Renal pelvis (tissue), 12 donors: ENCODE measurements at places on chromosomes 3 and 15.

DNA sequence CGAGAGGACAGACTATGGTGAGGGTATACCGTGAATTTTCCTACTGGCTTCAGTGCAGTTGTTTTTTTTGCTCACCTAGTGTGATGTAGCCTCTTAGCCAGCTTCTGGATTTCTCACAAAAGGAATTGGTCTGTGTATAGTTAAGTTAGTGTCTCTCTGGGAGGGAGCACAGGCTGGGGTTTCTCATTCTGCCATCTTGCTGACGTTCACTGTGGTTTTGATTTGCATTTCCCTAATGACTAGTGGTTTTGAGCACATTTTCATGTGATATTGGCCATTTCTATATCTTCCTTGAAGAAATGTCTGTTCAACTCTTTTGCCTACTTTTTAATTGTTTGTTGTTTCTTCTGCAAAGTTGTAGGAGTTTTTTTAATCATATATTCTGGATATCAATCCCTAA lies 2.2 kb upstream of the CD86 start:
- no peak for DNase-seq

- no peak for DNase-seq
Measured at GRCh38 chr3:129028866-129029265, 27.8 kb downstream of the EFCC1 start.

DNA sequence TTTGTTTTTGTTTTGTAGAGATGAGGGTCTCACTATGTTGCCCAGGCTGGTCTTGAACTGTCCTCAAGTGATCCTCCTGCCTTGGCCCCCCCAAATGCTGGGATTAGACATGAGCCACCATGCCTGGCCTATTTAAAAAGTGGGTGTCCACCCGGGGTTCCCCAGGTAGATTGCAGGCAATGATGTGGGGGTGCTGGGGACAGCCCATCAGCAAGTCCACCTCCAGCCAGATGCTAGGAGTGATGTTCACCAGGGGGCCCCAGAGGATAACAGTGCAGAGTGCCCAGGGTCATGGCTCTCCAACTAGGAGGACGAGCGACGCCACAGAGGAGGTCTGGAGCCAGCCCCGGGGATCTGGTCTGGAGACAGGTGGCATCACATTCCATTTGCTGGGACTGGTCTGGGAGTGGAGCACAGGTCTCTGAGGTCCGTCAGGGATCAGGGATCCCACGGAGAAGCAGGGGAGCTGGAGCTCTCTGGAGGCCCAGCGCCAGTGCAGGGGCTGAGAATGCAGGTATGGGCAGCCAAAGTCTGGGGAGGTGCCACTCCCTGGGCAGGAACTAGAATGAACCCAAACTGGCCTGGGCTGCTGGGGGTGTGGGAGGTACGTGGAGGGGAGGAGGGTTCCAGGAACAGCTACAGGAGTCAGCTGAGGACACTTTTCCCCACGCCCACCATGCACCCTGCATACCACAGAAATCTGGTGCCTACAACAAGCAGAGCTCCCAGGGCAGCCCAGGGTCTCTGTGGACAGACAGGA lies 51.2 kb upstream of the PCSK6 start:
- no peak for DNase-seq

DNA sequence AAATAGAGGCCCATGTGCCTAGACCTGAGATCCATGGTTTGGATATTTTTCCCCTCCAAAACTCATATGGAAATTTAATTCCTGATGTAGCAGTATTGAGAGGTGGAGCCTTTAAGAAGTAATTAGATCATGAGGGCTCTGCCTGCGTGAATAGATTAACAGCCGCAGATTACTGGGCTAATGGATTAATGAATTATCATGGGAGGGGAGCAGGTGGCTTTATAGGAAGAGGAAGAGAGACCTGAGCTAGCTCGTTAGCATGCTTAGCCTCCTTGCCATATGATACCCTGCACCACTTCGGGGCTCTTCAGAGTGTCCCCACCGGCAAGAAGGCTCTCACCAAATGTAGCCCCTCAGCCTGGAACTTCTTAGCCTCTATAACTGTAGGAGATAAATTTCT lies 15.8 kb downstream of the ARHGEF26 start:
- no peak for DNase-seq

DNA sequence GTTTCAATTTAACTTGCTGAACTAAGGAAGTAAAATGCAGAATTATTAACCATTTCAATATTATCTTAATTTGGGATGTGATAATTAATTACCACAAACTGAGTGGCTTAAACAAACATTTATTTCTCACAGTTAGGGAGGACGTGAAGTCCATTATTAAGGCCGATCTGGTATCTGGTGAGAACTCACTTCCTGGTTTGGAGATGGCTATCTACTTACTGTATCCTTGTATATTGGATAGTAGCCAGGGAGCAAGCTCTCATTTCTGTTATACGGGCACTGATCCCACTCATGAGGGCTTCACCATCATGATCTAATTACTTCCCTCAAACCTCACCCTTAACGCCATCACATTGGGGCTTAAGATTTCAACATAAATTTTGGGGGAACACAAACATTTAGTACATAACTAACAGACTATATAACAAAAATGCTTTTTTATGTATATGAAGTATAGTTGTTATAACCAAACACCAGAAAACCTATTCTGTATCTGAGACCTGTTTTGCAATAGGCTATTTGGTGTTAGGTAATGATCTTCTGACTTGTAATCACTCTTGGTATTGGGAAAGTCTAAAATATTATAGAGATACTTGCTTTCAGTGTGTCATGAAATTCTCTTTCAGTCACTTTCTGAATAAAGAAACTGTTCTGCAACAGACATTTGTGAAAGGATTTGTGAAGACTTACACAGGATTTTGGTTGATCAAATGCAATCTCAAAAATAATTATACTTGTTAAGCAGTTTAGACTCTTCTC lies 4.7 kb upstream of the KPNA4 start:
- DNase-seq = no peak

DNA sequence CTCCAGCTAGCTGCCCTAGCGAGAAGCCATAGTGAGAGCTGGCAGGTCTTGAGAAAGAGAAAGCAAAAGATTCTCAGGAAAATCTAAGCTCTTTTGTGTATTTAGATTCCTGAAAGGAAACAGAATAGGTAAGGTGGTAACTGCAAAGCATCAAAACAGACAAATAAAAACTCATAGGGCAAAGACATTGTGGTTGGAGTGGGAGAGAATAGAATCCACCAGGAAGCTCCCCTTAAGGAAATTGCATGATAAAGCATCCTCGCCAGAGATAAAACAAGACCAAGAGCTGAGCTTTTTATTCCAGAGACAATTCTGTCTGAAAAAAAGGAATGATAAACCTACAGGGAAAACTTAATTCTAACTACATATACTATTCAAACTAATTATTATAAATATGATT lies 232.6 kb downstream of the SI start:
- no peak for DNase-seq

DNA sequence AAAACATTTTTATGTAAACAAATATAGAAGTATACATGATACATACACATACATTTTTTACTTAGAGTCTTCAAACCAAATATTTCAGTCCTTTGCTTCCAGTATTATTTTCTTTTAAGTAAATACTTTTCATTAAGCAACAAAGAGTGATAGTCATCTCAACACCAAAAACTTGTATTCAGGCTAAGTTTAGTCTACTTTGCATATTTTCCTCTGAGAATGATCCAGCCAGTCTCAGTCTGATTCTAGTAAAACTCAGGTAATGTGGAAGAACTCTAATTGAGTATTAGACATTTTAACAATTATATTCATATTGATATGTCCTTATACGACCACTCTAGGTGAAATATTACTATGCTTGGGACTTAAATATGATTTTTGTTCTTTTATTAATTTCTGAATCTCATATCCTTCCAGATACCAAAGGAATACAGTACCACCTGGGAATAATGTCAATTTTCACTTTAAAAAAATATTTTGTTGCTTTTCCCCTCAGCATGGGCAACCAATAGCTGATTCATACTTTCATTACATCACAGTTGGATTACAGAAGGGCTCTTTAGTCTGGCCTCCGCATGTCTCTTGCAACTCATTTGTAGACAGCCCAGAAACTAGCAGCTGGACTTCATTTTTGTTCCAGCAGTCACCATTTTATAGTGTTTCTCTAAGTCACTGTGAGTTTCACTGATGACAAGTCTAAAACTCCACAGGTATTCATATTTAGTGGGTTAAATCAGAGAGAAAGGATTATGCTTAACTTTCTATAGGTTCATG lies 390.4 kb downstream of the ZBTB20 start:
- no peak for DNase-seq

DNA sequence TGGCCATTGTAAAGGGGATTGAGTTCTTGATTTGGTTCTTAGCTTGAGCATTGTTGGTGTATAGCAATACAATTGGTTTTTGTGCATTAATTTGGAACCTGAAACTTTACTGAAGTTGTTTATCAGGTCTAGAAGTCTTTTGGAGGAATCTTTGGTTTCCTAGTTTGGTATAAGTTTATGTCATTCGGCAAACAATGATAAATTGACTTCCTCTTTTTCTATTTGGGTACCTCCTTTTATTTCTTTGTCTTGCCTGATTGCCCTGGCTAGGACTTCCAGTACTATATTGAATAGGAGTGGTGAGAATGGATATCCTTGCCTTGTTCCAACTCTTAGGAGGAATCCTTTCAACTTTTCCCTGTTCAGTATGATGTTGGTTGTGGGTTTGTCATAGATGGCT lies 32.1 kb downstream of the SPESP1 start:
- no peak for DNase-seq

DNA sequence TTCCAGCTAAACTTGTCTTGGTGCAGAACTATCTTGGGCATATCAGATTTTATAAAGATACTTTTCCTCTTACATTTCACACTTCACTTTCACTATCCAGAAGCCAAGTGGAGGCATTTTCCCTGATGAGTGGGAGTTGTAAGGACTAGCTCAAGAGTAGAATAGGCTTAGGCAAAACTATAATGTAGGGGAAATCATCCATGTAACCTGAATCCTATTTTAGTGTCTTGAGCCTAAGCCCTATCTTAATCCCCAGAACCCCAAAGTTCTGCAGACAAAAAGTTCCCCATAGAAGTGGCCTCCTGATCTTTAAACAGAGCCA lies 42.2 kb upstream of the CD47 start:
- no peak for DNase-seq

GRCh38 chr15:101361418-101361817 lies 66.4 kb upstream of the SNRPA1 start:
- DNase-seq = no peak

GRCh38 chr3:194205675-194206133 lies 69.8 kb downstream of the HES1 start:
- no peak for DNase-seq

GRCh38 chr3:189664311-189664710 lies 33.1 kb downstream of the TP63 start:
- DNase-seq = no peak

- DNase-seq = no peak
Measured at GRCh38 chr15:96270581-96271172, 59.8 kb upstream of the NR2F2 start.

- DNase-seq = no peak
Measured at GRCh38 chr15:41006479-41006878, 53.2 kb downstream of the CHAC1 start.

GRCh38 chr15:43408789-43409188 lies 37.9 kb downstream of the TUBGCP4 start:
- no peak for DNase-seq

GRCh38 chr3:64612082-64612860 lies 75.5 kb downstream of the ADAMTS9 start:
- peak; percentile 62 for DNase-seq

- no peak for DNase-seq
Measured at GRCh38 chr3:103218793-103219192, 784.0 kb downstream of the ZPLD1 start.

GRCh38 chr3:3629911-3630310 lies 169.3 kb upstream of the LRRN1 start:
- no peak for DNase-seq

- no peak for DNase-seq
Measured at GRCh38 chr3:181790561-181790960, 78.8 kb downstream of the SOX2 start.

DNA sequence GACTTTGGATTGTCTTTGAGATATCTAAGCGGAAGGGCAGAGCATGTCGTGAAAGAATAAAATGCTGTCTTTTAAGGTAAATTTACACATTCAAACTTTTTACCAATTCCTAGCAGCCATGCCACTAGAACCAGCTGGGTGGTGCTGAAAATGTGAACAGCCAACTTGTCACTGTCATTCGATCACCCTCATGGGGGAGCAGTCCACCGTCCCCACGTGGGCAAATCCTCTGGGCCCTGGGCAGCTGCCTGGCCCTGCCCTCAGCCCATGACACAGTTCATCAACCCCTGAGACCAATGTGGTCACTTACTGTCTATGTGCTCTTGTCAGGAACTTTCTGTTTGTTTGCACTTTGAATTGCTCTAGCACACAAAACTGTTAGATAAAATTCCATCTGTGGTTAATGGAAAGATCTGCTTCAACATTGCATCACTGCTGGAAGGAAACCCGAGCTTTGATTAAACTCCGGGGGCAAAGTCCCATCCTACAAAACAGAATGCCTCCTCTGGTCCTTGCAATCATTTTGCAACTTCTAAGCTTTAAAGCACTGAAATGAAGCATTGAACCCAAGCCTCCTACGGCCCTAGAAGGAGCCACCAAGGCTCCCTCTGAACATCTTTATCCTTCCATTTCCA lies 50.1 kb downstream of the PCSK6 start:
- no peak for DNase-seq
